ENCODE measurements at places on chromosomes 11 and 22.

- DNase-seq, result no peak
These were observed 8.1 kb downstream of the SSTR3 start for GRCh38 chr22:37204045-37204655.

DNA sequence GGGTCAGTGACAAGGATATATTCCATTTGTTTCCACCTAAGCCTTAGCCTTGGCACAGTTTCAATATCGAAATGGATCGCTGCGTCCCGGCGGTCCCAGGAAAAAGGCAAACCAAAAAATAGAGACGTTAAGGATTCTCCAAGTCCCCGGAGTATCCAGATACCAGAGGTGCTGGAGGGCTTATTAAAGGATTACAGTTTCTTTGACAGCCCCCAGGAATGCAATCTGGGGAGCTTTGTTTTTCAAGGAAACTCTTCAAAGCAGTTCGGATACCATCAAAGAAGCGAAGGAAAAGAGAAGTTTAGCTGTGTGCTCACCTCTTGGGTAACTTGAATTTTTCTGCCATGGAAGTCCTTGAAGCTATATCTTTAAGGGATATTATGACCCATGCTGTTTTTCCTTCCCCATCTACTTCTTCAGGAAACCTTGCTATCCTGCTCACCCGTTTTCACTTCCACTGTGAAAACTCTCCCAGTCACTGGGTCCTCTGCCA lies 600 bp upstream of the GPR83 start:
- DNase-seq, result no peak

DNA sequence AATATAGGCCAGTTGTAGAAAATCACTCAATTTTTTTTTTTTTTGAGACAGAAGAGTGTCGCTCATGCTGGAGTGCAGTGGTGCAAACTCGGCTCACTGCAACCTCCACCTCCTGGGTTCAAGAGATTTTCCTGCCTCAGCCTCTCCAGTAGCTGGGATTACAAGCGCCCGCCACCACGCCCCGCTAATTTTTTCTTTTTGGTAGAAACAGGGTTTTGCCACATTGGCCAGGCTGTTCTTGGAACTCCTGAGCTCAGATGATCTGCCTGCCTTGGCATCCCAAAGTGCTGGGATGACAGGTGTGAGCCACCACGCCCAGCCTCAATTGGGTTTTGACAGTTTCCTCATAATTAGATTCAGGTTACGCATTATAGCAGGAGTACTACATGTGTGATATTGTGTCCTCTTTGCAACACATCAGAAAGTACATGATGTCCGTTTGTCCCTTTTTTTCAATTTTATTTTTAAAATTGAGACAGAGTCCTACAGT lies 2.6 kb upstream of the ATP6V1E1 start:
- DNase-seq, result no peak

DNA sequence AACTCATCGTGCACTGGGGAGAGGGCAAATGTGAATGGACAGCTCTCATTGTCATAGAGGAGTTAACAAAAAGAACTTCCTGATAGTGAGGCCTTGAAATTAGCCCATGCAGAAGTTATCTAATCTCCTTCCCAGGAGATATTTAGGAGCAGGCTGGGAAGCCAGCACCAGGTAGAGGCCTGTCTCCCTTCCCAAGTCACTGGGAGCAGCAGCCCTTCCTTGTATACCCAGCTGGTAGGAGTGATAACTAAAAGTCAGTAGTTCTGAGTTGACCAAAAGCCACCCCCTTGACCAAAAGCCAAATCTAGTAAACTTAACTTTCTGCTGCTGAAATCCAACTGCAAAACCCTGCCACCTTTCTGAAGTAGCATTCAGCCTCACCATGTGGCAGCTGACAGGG lies 1.4 kb upstream of the BACE1-AS start:
- no peak for DNase-seq

DNA sequence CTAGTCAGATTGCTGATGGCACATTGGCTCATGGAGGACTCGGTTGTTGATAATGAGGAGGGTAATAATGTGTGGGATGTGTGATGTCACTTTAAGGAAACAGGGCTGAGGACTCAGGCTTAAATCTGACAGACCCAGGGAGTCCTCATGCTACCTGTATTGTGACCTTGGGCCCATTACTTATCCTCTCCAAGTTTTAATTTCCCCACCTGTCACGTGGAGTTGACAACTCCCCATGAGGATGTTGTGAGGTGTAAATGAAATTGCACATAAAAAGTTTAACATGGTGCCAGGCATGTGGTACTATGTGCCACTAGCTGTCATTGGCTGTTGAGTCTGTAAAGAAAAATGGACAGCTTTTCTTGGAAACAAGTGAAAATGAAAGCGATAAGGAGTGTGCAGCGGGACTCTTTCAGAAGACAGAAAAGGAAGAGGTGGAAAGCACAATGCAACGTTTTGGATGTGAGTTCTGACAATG lies 15.3 kb downstream of the IL10RA start:
- DNase-seq, result no peak

GRCh38 chr22:23908587-23909205 lies 14.5 kb downstream of the MIF start:
- DNase-seq, result no peak

GRCh38 chr11:8059571-8060011 lies 21.4 kb upstream of the TUB start:
- no peak for DNase-seq

DNA sequence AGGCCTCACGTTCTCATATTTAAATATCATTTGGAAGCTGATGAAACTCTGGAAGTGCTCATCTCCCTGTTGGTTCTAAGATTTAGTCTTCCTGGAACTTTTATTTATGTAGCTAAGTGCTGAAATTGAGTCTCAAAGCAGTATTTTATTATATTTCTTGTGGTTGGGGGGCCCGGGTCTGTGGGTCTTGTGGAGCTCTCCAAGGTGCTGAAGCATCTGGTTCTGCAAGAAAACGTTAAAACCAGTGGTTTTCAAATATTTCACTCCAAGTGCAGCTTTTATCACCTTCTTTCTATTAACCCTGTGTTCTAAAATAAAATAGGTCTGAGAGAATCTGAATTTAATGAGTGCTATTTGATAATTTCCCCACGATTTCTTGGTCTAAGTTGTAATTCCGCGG lies 1404.8 kb downstream of the TBC1D22A start:
- no peak for DNase-seq

GRCh38 chr11:29119707-29120618 lies 896.9 kb downstream of the KCNA4 start:
- no peak for DNase-seq

DNA sequence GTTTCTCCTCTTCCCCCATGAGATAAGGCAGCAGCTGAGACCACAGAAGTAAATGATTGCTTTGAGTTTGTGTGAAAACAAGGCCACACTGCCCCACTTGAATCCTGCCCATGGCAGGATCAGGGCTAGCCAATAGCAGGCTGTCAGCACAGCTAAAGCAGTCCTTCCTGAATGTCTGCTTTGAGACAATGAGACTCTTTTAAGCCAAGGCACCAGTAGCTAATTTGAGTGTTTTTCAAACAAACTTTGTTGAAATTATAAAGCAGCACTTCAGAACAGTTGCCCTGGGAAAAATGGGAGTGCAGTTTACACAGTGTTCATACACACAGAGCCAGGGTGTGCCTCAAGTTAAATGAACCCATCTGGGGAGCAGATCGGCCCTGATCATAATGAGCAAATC lies 103.5 kb upstream of the OR5AK2 start:
- DNase-seq, result no peak

- DNase-seq, result no peak
These were observed 24.1 kb downstream of the OR10D3 start for GRCh38 chr11:124207102-124207792.

GRCh38 chr11:44255406-44256071 lies 54.4 kb downstream of the ALX4 start:
- no peak for DNase-seq
